ENCODE measurements at places on chromosomes 1 and 21. TPM values are rescaled to one million over a fixed set of nuclear protein-coding genes. Genes with fewer than 3 reads are reported as not detected.
A peak's percentile ranks its signal among the peaks of the same experiment; 100 is the strongest.

DNA sequence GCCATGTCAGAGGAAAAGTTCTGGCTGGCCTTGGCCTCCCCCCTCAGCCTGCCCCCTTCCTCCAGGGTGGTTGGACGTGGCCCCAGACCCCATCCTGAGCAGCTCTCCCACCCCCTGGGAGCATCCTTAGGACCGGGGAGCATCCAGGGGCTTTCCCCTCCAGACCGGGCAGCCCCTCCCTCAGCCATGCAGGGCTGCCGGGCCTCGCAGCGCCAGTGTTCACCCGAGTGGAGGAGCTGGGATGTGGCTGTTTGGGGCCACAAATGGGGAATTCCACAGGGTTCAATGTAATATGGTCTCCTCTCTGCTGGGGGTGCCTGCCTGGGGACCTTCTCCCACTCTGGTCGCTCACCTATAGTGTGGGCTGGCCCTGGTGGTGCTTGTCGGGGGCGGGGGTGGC is 4.2 kb upstream of the PFKL start:
- H3K4me1 ChIP-seq, result peaks cover 16% of the 10 kb centered on the region
- H3K27ac ChIP-seq, result no peak overlapping the region
- no peak for DNase-seq
- H3K4me3 ChIP-seq, result no peak overlapping the region
- H3K27me3 ChIP-seq, result no peaks in the 10 kb centered on the region
- H3K36me3 ChIP-seq, result no peaks in the 10 kb centered on the region

DNA sequence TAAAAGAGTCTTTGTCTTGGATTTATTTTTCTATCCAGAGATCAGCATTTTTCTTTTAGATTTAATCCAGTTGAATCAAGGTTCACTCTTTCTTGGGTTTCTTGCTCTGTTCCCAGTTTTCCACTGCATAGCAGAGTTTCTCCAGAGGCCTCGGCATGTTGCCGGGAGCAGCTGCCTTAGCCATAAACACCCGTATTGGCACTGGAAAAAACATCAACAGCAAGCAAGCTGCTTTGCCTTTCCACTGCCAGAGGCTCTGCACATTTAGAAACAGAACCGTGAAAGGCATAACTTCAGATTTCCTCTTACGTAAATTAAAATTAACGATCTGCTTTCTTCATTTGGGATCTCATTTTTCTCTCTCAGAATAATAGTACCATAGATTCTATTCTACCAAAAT is 181.8 kb upstream of the L1TD1 start:
- H3K27ac ChIP-seq, result no peak overlapping the region
- no peaks in the 10 kb centered on the region for H3K27me3 ChIP-seq
- no peak overlapping the region for H3K4me3 ChIP-seq

GRCh38 chr21:28337315-28337714 is 655.4 kb downstream of the LTN1 start:
- H3K27me3 ChIP-seq, result no peaks in the 10 kb centered on the region
- peaks cover 3% of the 10 kb centered on the region for H3K4me1 ChIP-seq
- no peak for DNase-seq
- no peak overlapping the region for H3K27ac ChIP-seq

GRCh38 chr1:213820362-213821149 is 167.2 kb upstream of the PROX1 start:
- no peaks in the 10 kb centered on the region for H3K4me1 ChIP-seq
- H3K27me3 ChIP-seq, result no peaks in the 10 kb centered on the region
- no peak for DNase-seq
- H3K27ac ChIP-seq, result no peak overlapping the region
- H3K36me3 ChIP-seq, result no peaks in the 10 kb centered on the region
- H3K4me3 ChIP-seq, result no peak overlapping the region

DNA sequence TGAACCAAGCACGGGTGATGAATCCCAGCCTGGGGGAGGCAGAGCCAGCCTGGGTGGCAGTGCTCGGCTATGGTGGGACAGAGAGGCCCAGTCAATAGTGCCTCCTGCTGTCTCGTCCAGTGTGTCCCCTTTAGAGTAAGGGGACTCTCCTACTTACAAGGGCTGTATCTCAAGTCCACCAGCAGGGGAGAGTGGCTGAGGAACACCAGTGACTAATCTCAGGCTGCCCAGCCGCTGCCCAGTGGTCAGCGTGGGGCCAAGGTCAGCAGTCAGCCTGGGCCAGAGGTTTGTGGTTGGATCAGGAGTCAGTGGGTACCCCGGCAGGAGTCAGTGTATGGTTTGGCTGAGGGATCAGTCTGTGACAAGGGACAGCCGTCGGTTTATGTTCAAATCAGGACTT is 109.2 kb upstream of the RUNX3 start:
- H3K27me3 ChIP-seq, result peaks cover 24% of the 10 kb centered on the region
- H3K4me3 ChIP-seq, result no peak overlapping the region
- no peak for DNase-seq
- no peak overlapping the region for H3K27ac ChIP-seq

- no peak for DNase-seq
- peaks cover 27% of the 10 kb centered on the region for H3K27me3 ChIP-seq
- H3K4me3 ChIP-seq, result no peak overlapping the region
- no peaks in the 10 kb centered on the region for H3K36me3 ChIP-seq
Measured at GRCh38 chr1:18299441-18300338, 181.0 kb upstream of the KLHDC7A start.

DNA sequence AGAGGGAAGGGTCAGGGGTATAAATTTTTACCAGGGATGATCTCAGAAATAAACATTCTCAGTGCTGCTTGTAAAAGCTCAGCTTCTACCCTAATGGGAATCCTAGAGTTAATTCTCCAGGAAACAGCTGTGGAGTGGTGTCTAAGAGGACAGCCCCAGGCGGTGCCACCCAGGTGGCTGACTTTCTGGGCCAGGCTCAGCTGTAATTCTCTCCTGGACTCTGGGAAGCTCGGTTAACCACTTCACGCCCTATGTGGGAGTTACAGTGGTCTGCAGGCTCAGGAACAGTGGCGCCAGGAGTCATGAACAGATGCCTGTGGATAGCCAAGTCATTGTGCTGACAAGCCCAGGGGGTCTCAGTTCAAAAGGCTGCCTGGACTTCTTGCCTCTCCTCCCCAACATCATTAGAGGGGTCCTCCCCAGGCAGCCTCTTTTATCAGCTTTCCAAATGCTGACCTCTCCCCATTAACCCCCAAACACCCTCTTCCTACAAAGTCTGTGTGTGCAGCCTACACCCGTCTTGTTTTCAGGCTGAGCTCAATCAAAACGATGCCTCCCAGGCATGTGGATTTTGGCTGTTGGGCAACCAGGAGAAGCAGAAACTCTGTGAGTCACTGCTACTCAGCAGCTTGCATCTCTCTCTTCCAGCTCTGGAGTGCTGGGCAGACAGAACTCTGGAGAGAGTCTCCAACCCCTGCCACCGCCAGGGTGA is 1.2 kb downstream of the HHIPL2 start:
- H3K4me1 ChIP-seq, result peaks cover 18% of the 10 kb centered on the region
- H3K36me3 ChIP-seq, result no peaks in the 10 kb centered on the region
- DNase-seq, result no peak
- peak overlapping the region; percentile 73 for H3K27ac ChIP-seq
- H3K4me3 ChIP-seq, result peak overlapping the region; percentile 31

DNA sequence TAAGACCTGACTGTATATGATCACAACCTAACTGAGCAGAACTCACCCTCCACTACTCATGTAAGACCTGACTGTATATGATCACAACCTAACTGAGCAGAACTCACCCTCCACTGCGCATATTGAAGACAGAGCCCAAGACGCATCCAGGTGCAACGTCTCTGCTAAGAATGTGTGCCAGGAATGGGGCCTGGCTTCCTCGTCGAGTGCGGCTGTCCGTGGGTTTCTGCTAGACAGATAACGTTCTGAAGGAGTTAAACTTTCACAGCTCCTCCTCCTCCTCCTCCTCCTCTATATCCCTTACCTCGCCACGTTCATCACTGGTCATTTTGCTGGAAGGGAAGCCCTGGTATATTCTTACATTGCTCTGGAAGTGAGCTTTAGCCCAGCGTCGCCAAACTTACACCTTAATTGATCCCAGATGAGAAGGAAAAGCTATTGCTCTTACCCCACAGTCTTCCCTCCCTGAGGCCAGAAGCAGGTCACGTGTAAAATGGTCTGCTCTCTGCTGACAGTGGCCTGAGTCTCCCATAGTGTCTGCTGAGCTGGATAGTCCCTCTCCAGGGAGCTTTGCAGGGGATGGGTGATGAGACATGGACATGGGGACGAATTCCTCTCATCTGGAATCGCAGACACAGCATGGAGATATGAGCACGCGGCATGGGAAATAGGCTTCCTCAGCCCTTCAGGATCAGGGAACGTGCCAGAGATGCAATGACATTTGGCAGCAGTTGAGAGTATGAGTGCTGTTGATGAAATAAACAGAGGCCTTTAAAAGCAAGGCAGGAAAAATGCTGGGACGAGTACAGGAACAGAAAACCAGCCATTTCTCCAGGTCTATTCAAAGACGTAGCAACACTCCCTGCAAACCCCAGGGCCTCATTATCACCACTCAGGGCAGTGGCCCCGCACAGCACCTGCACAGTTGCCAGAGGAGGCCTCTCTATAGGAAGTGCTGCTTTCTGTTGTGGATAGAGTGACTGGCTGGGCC is 528.1 kb downstream of the KIF26B start:
- peak overlapping the region; percentile 23 for H3K27ac ChIP-seq
- H3K27me3 ChIP-seq, result no peaks in the 10 kb centered on the region
- no peak overlapping the region for H3K4me3 ChIP-seq
- peaks cover 9% of the 10 kb centered on the region for H3K36me3 ChIP-seq

DNA sequence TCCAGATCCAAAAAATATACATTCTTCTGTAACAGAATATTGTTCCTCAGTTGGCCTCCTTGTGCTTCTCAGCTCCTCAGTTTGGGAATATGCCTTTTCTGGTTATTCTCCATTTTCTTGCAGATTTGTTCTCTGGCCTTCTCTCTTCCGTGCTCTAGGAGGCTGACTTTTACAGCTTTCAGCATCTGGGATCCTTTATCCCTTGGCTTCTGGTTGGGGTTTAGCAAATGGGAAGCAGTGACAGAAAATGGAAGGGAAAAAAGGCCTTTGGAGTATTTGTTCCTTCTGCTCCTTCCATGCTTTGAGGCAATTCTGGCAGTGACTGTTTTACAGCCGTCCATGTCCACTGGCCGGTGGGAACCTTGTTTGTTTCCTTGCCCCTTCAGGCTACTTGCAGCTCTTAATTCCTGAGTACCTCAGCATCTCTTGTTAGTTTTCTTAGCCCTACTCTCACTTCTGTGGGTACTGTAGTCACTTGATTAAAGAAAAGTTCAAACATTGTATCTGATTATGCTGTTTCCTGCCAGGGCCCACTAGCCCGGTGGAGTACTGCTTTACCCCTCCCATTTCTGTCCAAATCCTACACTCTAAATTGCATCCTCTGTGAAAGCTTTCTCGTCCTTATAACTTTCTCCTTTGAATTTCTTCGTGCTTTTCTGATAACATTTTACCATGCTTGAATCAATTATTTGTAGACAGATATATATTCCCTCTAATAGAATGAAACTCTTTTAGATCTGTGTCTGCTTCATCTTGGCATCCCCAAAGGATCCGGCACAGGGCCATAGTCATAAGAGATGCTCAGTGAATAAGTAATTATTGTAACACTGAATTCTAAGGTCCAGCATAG is 118.2 kb downstream of the OSBPL9 start:
- no peaks in the 10 kb centered on the region for H3K36me3 ChIP-seq
- H3K27ac ChIP-seq, result peak overlapping the region; percentile 78
- H3K4me1 ChIP-seq, result peaks cover 93% of the 10 kb centered on the region
- H3K4me3 ChIP-seq, result no peak overlapping the region
- no peak for DNase-seq
- H3K27me3 ChIP-seq, result no peaks in the 10 kb centered on the region

DNA sequence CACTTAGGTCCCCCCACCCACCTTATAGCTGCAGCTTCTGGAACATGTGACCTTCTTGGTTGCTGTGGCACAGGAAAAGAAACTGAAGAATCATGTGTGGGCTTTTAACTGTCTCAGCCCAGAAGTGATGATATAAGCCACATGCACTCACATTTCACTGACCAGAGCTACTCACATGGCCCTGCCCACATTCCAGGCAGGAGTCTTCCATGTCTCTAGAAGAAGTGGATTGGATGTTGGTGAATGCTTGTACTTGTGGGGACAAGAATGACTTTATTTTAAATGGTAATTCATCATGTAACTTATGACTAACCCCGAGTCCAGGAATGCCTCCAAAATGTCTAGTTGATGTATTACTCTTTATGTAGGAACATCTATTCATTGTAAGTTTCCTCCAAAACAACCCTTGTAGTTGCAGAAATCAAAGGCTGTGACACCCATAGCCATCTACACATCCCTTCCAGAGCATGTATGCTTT is 15.8 kb upstream of the CAMK1G start:
- H3K4me1 ChIP-seq, result peaks cover 5% of the 10 kb centered on the region
- no peak for DNase-seq
- H3K4me3 ChIP-seq, result no peak overlapping the region
- no peaks in the 10 kb centered on the region for H3K36me3 ChIP-seq
- H3K27ac ChIP-seq, result no peak overlapping the region
- peaks cover 66% of the 10 kb centered on the region for H3K27me3 ChIP-seq

Gene GBP7
- not detected for total RNA-seq

Gene FAM177B
- total RNA-seq, result not detected

Gene PRPF38B
- total RNA-seq, result 31.0 TPM

Gene PTPRC
- total RNA-seq, result not detected

Gene NBPF6
- not detected for total RNA-seq

Gene HNRNPCL1
- not detected for total RNA-seq

Gene KRTAP12-2
- not detected for total RNA-seq

Gene THBS3
- total RNA-seq, result 127 TPM

Gene SLC16A4
- total RNA-seq, result 16.5 TPM

Gene LENEP
- 0.72 TPM for total RNA-seq

Gene CXADR
- 0.75 TPM for total RNA-seq

Gene HSF2BP
- total RNA-seq, result 3.5 TPM

Gene SPAG17
- not detected for total RNA-seq

Gene UBASH3A
- total RNA-seq, result not detected

Data from chondrocyte (in vitro differentiated cells).